Stimulated activated CD4-positive, alpha-beta T cell treated with anti-CD3 and anti-CD28 coated beads, TNF-alpha, amount 100 ng/mL, for 4 hours (primary cell): ENCODE measurements at places on chromosomes 6 and 20.

- DNase-seq: no peak
Observed at GRCh38 chr6:32617751-32618150, 19.5 kb upstream of the HLA-DQA1 start.

GRCh38 chr6:158332237-158332636 lies 20.0 kb downstream of the TULP4 start:
- no peak for DNase-seq

DNA sequence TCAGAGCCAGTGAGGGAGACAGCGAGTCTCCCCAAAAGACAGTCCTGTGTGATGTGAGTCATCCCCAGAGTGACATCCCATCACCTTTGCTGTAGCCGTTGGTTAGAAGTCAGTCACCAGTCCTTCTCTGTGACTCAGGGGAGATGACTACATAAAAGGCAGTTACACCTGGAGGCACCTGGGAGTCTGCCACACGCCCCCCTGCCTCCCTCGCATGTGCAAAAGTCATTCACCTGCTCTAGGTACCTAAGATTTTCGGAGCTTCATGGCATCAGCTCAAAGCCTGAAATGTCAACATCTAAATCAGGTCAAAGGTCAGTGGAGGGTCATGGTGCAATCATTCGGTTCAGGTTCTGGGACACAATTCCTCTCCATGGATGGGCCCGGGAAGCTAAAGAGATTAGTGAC lies 50.3 kb downstream of the PRR18 start:
- peak; percentile 51 for DNase-seq

- DNase-seq: no peak
Observed at GRCh38 chr20:41619360-41620100, 1.4 kb upstream of the CHD6 start.

DNA sequence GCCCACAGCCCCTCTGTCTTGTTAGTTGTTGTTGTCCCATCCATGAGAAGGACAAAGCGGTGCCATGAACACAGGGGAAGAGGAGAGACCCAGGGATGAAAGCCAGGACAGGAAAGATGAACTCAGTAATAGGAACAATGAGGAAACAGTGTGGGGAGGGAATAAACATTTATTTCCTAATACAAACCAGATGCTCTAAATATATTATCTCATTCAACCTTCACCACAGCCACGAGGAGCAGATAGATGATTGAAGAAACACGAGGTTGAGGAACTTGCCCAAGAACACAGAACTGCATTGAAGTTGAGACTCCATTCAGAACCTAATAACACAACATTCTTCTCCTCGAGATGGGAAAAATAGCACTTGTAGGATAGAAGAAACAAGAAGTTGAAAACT lies 53.0 kb upstream of the AIG1 start:
- DNase-seq: no peak

DNA sequence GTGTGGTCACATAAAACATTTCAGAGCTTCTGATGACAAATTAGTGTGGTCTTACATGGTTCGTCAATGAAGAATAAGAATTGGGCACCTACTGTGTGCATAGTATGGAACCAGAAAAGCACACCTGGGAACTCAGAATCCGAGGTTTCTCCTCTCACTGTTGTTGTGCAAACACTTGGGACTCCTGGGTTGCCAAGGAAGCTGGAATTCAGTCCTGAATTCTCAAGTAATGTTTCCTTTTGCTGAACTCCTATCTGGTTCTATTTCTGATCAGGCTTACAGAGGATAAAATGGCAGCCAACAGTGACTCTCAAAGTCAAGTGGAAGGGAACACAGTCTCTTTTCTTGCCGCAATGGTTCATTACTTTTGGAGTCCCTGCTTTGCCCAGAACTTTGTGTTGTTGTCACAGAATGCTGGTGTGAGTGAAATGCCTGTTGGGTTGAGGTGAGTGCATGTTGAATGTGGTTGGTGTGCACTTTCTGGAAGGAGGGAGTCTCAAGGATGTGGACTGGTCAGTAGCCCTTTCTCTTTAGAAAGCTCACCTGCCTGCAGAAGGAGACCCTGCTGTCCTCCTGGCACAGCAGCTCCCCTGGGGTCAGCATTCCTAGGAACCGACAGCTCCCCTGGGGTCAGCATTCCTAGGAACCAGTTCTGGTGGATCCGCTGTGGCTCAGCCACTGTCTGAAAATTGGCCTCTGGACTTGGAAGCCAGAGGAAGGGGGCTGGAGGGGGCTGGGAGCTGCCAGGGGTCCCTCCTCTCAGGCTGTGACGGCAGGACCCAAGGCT lies 1.4 kb downstream of the UNC93A start:
- DNase-seq: no peak

- no peak for DNase-seq
Observed at GRCh38 chr6:24949020-24949569, 13.3 kb upstream of the RIPOR2 start.

- DNase-seq: no peak
Observed at GRCh38 chr6:42142118-42142835, at the start of gene C6orf132. Gene C6orf132 (minus strand): TSS chr6:42142620. CDS start chr6:42142444, 176 bp downstream.

- DNase-seq: no peak
Observed at GRCh38 chr6:81767163-81767891, 14.8 kb upstream of the TENT5A start.

DNA sequence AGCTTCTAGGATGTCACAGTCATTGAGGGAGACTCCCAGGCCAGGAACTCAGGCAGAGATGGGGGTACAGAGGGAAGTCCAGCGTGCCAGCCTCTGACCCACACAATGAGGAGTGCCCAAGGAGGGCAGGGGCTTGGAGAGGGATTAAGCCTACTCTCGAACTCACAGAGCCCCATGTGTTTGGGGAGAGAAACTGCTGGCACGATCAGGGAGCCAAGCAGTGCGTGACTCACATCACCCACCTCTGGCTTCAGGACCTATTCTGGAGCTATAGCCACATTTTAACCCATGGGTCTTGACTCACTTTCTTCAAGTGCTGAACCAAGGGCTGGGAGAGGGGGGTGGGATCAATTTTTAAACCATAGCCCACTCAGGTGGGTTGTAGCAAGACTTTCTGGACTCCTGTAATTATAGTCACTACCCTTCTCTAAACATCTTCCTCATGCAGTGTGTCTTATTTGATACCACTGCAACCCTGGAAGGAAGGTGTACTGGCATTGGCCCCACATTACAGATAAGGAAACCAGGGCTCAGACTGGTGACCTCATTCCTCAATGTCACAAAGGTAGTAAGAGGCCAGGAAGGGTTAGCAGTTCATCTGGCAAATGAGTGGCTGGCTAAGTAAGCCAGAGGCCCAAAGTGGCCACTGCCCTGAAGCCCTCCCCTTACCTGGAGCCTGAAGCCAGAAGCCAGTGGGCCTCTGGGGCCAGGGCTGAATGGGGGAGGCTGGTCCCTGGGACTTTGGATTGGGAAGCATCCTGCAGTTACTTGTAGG lies 12.0 kb downstream of the FOXP4 start:
- DNase-seq: no peak

GRCh38 chr20:49892260-49892659 lies 23.1 kb downstream of the SPATA2 start:
- no peak for DNase-seq

DNA sequence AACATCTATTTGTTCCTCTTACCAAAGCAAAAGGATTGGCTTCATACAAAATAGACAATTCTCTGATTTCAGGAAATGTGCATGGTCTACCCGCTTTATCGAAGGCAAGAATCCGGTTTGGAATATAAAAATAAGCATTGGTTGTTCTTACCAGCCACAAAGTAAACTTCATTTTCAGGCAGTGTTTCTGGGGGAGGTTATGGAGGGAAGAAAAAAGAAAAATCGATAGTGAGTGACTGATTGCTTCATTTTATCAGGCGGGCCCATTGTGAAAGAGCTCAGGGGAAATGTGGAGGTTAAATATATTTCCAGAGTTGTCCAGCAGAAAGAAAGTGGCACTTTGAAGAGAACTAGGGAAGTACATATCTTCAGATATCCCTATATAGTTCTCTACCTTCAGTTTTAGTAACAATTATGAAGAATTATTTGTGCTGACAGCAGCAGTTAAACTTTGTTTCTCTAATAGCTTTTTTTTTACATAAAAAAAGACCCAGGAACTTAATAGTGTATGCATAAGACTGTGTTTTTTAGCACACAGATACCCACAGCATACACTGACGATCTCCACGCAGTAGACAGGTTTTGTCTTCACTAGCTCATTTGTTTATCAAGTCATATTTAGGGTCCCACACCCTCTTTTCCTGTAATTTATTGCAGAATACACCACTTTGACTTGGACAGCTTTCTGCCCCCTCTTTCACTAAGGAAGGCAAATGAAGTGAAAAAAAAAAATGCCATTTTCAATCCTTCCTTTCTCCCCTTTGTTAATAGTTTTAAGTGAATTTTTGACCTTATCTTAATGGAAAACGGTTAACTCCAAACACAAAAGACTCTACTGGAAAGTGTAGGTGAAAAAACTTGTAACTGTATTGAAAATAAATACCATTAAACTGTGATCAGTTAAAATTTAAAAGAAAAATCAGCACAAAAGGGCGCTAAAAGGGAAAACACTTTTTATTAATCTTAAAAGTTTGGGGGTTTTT lies 2.9 kb downstream of the POU3F2 start:
- DNase-seq: no peak

GRCh38 chr6:106244521-106244920 lies 81.0 kb downstream of the ATG5 start:
- DNase-seq: no peak

DNA sequence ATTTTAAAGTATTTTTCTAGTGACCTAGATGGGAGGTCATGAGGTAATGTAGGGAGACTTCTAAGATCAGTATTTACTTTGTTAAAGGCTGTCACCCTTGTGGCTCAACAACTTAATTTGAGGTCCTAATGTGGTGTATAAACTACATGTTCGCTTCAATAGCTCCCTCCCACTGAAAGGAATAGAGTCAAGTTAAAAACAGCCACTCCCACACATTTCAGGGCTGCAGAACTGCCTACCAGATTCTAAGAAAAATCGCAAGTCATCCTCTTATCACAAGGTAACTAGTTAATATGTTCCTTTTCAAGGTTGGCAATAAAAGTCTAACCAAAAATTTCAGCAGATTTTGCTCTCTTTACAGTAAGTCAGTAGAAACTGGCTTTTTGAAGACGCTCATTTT lies 15.1 kb downstream of the GSTA1 start:
- DNase-seq: no peak

DNA sequence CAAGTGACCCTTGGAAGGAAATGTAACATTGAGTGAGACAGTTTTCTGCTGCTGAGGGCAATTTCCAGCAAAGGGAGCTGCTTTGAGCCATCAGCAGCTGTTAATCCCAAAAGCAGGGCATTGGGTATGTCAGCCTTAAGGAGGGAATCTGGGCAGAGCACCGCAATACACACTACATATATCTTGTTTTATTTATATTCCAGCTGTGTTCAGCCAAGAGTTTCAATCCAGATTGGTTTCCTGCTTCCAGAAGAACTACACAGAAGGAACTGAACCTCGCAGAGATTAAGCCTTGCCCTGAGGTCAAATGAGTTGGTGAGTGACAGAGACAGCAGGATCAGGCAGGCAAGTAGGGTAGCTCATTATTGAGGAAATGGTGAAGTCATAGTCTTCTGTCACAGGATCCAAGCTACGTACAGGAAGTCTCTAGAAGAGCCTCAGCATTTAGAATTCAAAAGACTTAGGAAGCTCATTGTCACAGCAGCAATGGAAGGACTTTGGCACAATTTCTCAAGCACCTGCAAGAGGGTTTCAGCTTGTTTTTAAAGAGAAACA lies 109.9 kb upstream of the HEY2 start:
- DNase-seq: no peak

DNA sequence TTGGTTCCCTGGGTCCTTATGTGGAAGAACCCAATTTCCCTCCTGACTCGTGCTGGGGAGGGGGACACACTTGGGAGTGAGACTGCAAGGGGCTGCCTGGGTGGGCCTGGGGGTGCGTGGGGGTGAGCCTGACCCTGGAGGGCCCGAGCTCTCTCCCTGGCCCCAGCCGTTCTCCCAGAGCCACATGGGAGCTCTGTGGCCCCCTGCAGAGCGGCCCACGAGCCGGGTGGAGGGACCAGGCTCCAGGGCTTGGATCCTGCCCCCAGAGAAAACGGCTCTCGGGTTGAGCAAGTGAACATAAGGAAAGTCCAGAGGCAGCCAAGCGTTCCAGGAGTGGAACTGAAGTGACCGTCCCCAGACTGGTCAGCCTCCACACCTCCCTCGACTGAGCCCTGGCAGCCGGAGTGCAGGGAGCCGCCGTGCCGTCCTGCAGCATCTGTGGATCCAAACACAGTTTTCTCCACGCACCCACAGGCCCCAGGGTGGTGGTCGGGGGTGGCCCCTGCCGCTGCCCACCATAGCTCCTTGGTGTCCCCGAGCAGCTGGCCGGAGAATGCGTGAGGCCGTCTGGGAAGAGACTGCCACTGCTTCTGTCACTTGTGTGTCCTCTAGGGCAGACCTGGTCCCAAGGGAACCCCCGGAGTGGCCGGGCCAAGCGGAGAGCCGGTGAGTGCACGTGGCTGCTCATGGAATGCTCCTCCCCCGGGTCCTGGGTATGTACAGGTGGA lies 10.6 kb downstream of the COL9A3 start:
- DNase-seq: no peak

- DNase-seq: no peak
Observed at GRCh38 chr6:109008054-109008453, 86.6 kb downstream of the SESN1 start.

GRCh38 chr20:12531626-12532025 lies 477.1 kb upstream of the SPTLC3 start:
- DNase-seq: no peak

DNA sequence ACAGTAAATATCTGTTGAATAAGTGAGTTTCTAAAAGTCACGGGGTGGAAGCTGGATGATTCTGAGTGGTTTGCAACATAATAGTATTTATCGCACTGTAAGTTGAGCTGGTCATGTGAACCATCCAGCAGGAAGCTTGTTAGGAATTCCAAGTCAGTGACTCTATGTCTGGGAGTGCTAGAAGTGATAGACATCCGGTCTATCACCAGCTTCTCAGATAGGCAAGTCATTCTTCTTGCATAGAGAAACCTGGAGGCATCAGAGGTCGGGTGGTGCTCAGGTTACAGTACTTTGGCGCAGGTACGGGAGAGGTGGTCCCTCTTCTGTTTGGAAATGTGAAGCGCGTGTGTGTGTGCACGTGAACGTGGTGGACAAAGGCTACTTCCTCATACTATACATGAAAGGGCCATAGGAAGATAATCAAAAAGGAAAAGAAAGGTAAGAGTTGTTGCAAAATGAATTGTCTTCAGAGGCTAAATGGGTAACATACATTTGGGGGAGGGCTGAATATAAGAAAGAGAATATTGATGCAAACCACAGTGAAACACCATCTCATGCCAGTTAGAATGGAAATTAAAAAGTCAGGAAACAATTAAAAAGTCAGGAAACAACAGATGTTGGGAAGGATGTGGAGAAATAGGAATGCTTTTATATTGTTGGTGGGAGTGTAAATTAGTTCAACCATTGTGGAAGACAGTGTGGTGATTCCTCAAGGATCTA lies 299.3 kb upstream of the ZFP64 start:
- DNase-seq: no peak
